ENCODE measurements at places on chromosomes 3 and 15. TPM values are rescaled to one million over a fixed set of nuclear protein-coding genes. Genes with fewer than 3 reads are reported as not detected.

The ONECUT1 gene
- not detected for polyA plus RNA-seq

The CYP1A1 gene
- polyA plus RNA-seq = 0.09 TPM

The OR5K2 gene
- not detected for polyA plus RNA-seq

The SEMA3G gene
- not detected for polyA plus RNA-seq

DNA sequence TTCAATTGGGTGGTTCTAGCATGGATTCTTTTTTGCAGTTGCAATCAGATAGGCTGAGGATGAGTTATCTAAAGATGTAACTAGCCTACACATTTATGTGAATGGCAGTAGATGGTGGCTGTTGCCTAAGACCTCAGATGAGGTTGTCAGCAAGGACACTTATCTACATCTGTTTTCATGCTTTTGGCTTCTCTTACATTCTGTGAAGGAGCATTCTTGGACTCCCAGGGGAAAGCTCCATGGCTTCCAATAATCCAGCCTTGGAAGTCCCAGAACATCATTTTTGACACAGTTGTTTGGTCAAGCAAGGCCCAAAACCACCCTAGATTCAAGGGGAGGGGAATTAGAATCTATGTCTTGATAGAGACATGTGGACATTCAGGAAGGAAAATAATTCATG lies 332.2 kb upstream of the RBMS3 start:
- no peak for DNase-seq

GRCh38 chr15:51082246-51082645 lies 12.5 kb downstream of the TNFAIP8L3 start:
- no peak for DNase-seq

GRCh38 chr3:138396752-138397410 lies 37.5 kb upstream of the ESYT3 start:
- DNase-seq = no peak

DNA sequence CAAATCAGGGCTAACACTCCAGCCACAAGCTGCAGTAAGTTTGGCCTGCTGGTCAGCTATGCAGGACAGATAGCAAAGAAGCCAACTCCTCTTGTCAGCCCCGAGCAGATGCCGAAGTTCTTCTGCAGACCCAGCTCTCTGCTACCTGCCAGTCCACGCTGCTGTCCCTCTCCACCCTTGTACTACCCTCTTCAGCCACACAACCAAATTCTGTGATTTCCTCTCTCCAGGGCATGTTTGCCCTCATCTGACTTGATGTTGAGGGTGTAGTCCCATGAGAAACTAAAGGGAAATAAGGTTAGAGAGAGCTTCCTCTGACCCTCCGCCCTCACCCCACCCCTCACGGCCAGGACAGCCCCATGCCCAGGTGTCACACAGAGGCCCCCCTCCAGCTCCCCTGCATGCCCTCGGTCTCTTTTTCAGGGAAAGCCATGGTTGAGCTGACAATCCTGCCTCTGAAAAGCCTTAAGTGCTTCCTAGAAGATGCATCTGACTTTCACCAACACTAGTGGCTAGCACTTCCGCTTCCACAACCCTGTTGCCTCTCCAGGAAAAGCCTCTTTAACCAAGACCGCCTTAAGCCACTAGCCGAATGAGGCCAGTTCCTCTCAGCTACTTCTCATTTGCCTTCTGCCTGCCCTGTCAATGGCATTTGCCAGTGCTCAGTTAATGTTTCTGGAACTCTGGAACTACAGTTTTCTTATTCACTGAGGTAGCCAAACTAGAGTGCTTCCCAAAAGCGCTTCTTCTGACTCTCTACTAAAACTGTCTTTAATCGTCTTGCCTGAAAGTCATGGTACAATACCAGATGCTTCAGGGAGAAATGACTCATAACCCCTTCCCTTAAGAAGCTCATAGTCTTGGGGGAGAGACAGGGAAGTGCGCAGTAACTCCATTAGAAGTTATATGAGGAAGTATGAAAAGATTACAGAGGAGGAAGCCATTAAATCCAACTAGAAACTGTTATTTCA lies 300.4 kb upstream of the STT3B start:
- DNase-seq = no peak

GRCh38 chr15:88932875-88933330 lies 19.7 kb upstream of the MFGE8 start:
- no peak for DNase-seq

DNA sequence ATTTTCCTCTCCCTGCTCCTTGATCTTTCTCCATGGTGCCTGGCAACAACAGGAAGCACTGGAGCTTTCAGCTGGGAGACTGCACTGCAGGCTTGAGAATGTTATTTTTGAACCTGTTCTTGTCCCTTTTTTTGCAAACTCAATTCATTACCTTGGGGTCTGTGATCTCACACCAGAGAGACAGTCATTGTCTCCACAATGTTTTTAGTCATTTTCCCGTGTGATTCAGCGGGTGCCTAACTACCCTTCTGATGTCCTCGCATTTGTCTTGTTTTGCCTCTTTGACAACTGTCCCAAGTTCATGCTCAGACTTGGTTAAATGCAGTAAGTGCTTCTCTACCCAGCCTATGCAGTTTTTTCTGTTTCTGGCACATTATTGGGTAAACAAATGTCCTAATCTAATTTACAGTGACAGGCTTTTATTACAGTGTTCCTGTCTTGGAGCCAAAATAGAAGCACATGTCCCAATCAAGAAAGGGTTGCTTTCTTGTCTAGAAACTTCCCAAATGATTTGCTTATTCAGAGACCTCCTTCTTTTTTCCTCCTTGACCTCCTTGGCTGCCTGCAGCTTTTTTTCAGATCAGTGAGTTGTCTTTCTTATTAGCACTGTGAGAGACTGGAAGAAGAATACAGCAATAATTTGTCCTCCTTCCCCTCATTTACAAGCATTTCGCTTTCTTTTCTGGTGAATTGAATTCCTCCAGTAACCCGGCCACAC lies 162.4 kb downstream of the NSUN3 start:
- DNase-seq = no peak
